ENCODE measurements at places on chromosomes 1 and 21.

GRCh38 chr1:115432061-115432460 lies 94.0 kb upstream of the NGF start:
- no peak for DNase-seq

GRCh38 chr1:53462769-53463501 lies 3.7 kb downstream of the DMRTB1 start:
- no peak for DNase-seq

GRCh38 chr1:191432817-191433216 lies 725.4 kb upstream of the RGS18 start:
- peak; percentile 59 for DNase-seq

DNA sequence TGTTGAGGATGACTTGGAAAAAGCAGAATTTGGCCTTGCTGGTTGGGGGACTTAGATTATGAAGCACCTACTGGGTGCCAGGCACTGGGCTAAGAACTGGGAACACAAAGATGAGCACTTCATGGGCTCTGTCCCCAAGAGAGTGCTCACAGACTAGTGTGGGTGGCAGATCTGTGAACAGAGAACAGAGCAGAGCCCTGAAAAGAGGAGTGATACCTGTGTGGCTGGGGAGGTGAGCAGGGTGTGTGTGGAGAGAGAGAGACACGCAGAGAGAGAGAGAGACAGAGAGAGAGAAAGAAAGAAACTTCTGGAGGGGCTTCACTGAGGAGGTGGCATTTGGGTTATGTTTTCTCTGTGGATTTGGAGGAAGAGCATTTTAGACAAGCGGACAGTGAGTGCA lies 61.1 kb upstream of the PPP2R5A start:
- DNase-seq, result no peak

DNA sequence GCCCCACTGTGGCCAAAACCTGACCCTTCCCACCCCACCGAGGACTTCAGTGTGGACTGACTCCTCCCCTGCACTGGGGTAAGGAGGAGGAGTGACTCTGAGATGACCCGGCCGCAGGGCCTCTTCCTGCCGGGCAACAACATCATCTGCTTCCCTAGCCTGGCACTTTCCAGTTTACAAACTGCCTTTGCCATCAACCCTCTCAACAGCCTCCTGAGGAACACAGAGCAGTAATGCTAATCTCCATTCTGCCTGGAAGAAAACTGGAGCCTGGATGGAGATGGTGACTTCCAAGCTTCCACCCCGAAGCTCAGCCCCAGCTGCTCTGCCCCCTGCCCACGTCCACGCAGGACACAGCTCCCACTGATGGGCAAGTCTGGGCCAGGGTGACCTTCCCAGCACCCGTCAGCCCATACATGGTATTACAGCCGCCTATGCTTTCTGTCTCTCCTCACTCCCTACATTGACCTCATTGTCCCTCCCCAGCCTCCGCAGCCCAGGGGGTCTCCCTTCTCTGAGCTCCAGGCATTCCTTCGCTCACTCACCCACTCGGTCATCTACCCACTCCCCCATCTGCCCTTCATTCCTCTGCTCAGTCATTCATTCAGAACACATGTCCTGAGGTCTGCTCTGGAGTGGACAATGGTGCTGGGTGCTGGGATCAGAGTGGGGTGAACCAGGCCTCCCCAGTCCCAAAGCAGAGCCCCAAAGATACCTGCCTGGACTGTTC lies 34.2 kb downstream of the RAP1GAP start:
- peak; percentile 52 for DNase-seq

DNA sequence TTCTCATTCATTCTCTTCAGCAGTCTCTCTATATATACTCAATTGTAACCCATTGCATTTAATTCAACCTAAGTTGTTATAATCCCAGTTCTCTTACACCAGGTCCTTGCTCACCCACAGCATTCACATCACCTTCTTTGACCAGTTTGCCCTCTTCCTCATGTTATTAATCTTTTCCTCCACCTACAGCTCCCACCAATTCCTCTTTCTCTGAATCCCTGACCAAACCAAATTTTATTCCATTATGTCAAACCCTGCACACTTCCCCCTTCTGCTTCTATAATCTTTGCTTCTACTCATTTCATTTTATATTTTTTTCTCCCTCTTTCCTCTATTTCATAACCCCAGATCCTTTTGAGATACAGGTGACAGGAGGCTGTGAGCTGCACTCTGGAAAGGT lies 1.4 kb downstream of the CD1A start:
- no peak for DNase-seq

Measured in mesendoderm (in vitro differentiated cells).